CD4-positive, alpha-beta T cell treated with Interleukin-15 for 1 hour (primary cell): ENCODE measurements at places on chromosomes 6 and 20.
A peak's percentile ranks its signal among the peaks of the same experiment; 100 is the strongest.

GRCh38 chr20:24605937-24606455 is 136.6 kb downstream of the SYNDIG1 start:
- DNase-seq = no peak

- DNase-seq = no peak
These were observed 1.7 kb downstream of the ASIP start for GRCh38 chr20:34242879-34243278.

DNA sequence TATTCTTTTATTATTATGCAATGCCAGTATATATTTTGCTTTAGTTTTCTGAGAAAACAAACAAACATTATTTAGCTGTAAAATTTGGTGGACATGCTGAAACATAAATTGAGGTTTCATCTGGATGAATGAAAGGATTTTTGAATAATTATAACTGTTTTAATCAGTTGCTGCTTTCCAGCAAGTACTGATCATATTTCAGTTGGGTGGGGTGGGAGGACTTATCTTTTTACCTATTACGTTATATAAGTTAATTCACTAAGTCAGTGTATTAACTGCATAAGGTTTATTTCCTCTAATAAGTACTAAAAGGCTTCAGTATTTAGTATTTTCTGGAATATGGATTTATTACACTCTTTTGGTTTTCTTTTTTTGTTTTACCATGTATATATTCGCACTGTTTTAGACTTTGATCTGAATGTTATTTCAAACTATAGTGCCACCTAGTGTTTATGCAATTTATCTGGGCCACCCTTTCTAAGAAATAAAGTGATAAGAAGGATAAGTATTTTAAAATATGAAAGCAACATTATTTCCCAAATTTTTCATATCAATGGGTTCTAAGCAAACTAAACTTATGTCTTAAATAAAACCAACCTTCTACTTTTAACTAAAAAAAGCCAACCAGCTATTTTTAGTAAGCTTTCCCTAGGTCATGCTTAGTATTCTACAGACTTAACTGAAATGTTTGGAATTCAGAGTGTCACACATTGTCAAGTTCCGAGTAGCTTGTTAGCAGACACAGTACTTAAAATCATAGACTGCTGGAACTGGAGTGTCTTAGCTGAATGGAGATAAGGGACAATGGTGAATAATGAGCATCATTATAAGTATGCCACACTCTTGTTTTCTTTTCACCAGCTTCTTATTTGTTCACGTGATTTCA is 105.4 kb upstream of the MCHR2 start:
- DNase-seq = no peak

GRCh38 chr6:17413313-17413750 is 19.9 kb downstream of the CAP2 start:
- DNase-seq = no peak

- peak; percentile 83 for DNase-seq
These were observed 620 bp downstream of the HIVEP1 start for GRCh38 chr6:12012558-12013306.

GRCh38 chr20:35317416-35318210 is 25.4 kb upstream of the FAM83C start:
- DNase-seq = no peak

DNA sequence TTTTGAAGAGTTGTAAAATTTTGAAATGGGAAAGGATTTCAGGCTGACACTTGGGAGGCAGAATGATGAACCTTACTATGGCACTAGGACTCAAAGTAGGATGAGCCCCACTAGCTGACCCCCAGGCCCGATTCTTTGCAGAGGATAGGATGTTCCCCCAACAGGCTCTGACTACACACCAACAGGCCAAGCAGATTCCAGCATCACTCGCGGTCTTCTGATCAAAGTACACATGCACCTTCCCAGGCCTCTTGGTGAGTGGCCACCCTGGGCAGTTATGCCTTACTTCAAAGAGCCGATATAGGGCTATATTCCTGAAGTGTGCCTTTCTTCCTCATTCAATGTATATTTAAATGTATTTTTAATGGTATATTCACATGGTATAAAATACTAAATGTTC is 117.6 kb upstream of the TMEM181 start:
- no peak for DNase-seq

- no peak for DNase-seq
These were observed 155.3 kb downstream of the ZNF217 start for GRCh38 chr20:53438368-53438767.

GRCh38 chr6:40436685-40437604 is 150.2 kb downstream of the LRFN2 start:
- no peak for DNase-seq

DNA sequence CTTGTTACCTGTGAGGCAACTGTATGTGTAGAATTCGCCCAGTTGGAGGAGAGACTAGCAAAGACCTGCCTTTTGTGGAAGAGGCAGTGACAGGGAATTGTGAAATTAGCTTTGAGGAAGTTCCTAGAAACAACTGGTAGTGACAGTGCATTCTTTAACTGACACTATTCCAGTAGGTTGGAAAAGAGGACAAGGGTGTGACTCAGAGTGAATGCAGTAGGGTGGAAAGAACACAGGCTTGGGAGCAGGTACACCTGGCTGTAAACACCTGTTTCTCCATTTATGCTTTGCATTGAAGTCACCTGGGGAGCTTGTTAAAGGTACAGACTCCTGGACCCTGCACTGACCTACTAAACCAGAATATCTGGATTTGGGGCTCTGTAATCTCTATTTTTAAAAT is 295.7 kb downstream of the PHACTR1 start:
- DNase-seq = no peak

GRCh38 chr6:89927791-89928550 is 33.7 kb downstream of the GJA10 start:
- DNase-seq = no peak

DNA sequence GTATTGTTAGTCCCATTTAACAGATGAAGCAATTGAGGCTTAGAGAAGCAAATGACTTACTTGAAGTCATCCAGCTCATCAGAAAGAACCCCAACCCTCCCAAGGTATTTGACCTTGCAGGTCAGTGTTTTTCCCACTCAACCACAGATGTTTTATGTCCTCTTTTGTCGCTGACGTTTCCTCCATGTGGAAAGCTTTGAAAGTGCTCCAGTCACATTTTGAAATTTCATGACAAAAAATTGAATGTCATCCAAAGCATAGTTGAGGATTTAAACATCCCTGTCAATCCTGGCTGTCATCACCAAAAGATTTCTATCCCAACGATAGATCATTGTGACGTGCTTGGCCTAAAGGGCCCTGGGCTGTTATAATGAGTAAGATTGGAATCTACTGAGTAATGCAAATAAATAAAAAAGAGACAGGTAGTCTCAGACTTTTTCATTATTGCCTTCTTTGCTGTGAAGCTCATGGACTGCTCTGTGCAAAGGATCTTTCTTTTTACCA is 102.7 kb downstream of the TSHZ2 start:
- no peak for DNase-seq

- DNase-seq = no peak
These were observed 45.2 kb upstream of the NHSL1 start for GRCh38 chr6:138544501-138544900.

DNA sequence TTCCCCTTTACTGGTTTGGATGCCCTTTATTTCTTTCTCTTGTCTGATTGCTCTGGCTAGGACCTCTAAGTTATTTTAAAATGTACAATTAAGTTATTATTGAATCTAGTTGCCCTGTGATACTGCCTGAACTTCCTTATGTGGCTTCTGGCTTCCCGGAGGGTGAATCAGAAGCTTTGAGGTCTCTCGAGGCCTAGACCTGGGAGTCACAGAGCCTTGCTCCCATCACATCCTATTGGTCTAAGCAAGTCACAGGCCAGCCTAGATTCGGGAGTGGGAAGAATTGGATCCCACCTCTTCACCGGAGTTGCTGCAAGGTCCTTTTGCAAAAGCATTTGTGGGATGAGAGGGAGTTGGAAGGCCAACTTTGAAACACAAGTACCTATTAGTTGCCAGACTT is 15.2 kb downstream of the BCAS4 start:
- DNase-seq = no peak

GRCh38 chr6:1630212-1630770 is 20.6 kb downstream of the FOXC1 start:
- no peak for DNase-seq

GRCh38 chr6:44396968-44397367 is 9.5 kb downstream of the CDC5L start:
- no peak for DNase-seq

DNA sequence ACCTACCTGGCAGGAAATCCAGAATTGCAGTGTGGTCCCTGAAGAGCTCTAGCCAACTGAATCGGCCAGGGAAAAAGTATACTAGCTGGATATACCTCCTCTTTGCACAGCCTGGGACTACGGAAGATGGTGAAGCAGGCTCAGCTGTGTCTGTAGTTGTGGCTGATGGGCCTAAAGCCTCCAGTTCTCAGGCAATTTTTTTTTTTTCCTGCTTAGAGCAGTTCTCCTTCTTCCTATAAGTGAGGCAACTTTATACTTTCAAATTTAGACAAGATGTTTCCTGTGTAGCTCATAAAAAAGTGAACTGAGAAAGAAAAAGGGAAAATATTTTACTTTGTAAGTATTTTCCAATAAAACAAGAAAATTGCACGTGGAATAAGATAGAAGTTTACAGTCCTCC is 172.9 kb downstream of the CARMIL1 start:
- DNase-seq = no peak

DNA sequence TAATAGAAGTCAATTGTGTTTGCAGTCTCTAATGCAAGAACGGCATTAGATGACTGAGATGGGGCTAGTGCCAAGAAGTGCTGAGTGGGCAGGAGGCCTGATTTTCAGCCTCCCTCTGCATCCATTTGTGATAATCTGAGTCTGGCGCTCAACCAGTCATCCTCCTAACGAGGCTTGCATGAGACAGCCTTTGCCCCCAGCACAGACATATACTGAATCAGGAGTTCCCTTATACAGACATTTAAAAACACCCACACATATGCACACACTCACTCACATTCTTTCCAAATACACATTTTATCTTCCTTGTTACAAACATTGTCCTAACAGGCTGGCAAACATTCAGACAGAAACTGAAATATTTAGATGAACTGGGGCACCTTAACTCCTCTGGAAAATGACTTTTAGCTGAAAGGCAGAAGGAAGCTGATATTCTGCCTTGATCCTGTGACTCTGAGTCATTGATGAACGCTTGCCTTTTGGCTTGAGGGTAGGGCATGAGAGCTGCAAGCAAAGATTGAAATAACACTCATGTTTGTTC is 562.3 kb downstream of the DHX35 start:
- no peak for DNase-seq

GRCh38 chr6:105028898-105029297 is 72.0 kb downstream of the LIN28B start:
- no peak for DNase-seq

DNA sequence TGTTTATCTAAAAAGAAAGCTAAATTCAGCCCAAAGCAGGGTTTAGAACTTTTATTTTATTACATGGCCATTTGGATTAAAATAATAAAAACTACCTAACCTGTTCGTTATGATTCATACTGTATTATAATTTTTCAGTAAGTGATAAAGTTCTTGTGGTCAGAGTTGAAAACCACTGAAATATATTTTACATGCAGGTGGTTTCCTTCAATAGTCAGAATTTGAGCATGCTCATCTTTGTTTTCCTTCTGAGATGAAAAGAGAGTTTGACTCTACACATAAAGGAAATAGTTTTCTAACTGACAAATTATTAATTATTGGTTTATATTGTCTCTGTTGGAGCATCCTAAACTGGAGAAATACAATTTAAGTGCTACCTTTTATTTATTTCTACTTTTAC is 114.0 kb upstream of the FKBP1C start:
- DNase-seq = no peak

DNA sequence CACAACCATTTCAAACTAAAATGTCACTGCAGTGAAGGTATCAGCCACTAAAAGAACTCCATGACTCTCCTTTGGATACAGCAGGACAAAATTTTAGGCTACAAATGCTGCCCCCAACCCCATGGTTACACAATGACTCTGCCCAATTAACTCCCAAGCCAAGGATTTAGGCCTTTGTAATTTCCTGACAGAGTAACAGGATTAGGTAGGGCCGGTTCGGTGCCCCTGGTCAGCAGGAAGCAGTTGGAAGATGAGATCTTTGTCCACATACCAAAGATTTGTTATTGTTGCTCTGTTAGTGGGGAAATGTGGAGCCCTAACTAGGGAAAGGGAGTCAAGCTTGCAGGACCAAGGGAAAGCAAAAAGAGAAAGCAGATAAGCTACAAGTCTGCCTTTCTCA is 26.7 kb upstream of the RIPK1 start:
- no peak for DNase-seq

DNA sequence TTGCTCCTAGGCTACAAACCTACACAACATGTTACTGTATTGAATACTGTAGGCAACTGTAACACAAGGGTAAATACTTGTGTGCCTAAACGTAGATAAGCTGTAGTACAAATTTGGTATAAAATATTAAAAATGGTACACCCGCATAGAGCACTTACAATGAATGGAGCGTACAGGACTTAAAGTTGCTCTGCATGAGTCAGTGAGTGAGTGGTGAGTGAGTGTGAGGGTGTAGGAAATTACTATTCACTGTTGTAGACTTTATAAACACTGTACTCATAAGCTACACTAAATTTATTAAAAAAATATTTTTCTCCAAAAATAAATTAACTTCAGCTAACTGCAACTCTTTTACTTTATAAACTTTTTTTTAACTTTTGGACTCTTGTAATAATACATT is 391.6 kb downstream of the ADGRB3 start:
- DNase-seq = no peak

GRCh38 chr6:153207617-153208016 is 76.5 kb upstream of the RGS17 start:
- no peak for DNase-seq

DNA sequence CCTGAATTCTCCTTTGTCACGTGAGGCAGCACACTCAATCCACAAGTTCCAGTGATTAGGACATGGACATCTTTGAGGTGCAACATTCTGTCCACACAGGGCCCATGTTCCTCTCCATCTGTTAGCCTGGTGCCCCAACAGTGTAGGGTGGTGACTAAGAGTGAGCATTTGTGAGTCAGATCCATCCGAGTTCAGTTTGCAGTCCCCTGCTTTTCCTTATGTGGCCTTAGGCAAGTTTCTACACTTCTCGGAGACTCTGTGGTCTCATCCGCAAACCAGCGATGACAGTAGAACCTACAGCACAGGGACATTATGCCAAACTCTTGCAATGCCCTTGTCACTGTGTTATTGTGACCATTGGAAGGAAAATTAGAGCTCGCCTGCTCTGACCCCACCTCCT is 178.7 kb upstream of the CDH4 start:
- DNase-seq = no peak

GRCh38 chr6:19892260-19892659 is 55.1 kb downstream of the ID4 start:
- DNase-seq = no peak

DNA sequence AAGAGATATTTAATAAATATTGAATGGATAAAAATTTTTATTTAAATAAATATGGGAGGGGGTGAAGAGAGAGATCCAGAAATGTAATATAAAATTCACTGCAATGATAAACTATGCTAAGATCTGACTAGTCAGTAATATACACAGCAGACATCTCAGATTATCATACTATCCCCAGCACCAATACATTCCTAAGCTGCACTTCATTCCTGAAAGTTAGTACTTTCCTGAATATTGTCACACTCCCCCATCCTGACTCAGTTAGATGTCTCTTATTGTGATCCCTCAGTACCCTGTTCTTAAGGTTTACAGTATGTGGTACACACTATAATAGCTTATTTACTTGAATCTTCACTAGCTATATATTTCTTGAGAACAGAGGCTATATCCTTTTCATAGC is 88.3 kb upstream of the KCNQ5 start:
- DNase-seq = no peak

GRCh38 chr20:20237093-20237959 is 130.6 kb upstream of the INSM1 start:
- DNase-seq = no peak

- DNase-seq = no peak
These were observed 803.7 kb downstream of the PHF3 start for GRCh38 chr6:64439274-64439673.

- DNase-seq = no peak
These were observed 396.6 kb upstream of the ID4 start for GRCh38 chr6:19440531-19440930.
